ENCODE measurements at places on chromosomes 3 and 15. TPM values are rescaled to one million over a fixed set of nuclear protein-coding genes. Genes with fewer than 3 reads are reported as not detected.

Gene TMEM266
- 0.12 TPM for total RNA-seq

Gene BDH1
- 63.5 TPM for total RNA-seq

Gene WDR93
- total RNA-seq = not detected

Gene ACKR2
- total RNA-seq = 2.8 TPM

Gene TRPC1
- 2.1 TPM for total RNA-seq

Gene NAA80
- total RNA-seq = 16.3 TPM

Gene NXPE3
- 22.5 TPM for total RNA-seq

- H3K4me1 ChIP-seq = no peaks in the 10 kb centered on the region
These were observed 296.6 kb downstream of the NR2F2 start for GRCh38 chr15:96627031-96627568.

DNA sequence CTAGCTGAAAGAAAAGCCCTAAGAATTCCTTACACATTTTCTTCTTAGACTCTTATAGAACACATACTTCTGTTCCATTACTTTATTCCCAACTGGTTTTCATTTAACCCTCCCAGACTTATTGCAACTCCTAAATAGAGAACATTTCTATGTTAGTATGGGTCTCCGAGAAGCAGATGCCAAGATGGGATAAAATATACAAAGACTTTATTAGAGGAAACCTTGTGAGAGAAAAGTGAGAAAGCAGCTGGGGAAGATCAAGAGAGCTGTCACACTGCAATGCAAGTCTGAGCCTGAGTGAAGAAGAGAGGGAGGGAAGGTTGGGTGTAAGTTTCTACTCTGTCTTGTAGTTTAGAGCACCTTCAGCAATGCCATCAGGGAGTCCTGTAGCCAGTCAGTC is 979.3 kb downstream of the IGSF11 start:
- no peak overlapping the region for H3K27ac ChIP-seq
- H3K27me3 ChIP-seq = no peaks in the 10 kb centered on the region

- H3K27me3 ChIP-seq = no peaks in the 10 kb centered on the region
- H3K27ac ChIP-seq = no peak overlapping the region
- peaks cover 3% of the 10 kb centered on the region for H3K4me1 ChIP-seq
These were observed 57.5 kb upstream of the SIN3A start for GRCh38 chr15:75508840-75509532.

- no peak for DNase-seq
- peaks cover 11% of the 10 kb centered on the region for H3K4me1 ChIP-seq
- no peaks in the 10 kb centered on the region for H3K36me3 ChIP-seq
- H3K27me3 ChIP-seq = peaks cover 47% of the 10 kb centered on the region
- H3K27ac ChIP-seq = no peak overlapping the region
- H3K4me3 ChIP-seq = no peak overlapping the region
These were observed 4.1 kb upstream of the MB21D2 start for GRCh38 chr3:192921793-192922192.

DNA sequence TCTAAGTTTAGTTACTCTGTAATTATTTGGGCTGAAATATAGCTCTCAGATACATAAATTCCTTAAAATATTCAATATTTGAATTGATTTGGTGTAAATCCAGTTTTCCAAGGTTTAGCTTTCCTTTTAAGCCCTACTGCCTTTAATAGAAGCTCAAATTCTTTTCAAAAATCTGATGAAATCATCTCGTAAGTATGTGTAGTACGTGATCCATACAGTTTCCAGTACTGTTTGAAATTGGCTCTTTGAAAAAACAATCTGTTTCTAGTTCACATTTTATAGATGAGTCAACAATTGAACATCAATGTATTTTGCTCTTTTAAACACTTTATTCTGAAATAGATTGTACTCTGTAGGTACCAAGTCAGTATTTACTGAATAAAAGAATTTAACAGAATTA is 84.2 kb downstream of the LRRC49 start:
- no peak overlapping the region for H3K4me3 ChIP-seq
- no peak overlapping the region for H3K27ac ChIP-seq
- H3K4me1 ChIP-seq = no peaks in the 10 kb centered on the region
- H3K27me3 ChIP-seq = peaks cover 7% of the 10 kb centered on the region
- H3K36me3 ChIP-seq = no peaks in the 10 kb centered on the region
- no peak for DNase-seq

- DNase-seq = no peak
- H3K36me3 ChIP-seq = no peaks in the 10 kb centered on the region
- H3K27me3 ChIP-seq = peaks cover 24% of the 10 kb centered on the region
These were observed 171.1 kb downstream of the CHDH start for GRCh38 chr3:53675022-53675697.

DNA sequence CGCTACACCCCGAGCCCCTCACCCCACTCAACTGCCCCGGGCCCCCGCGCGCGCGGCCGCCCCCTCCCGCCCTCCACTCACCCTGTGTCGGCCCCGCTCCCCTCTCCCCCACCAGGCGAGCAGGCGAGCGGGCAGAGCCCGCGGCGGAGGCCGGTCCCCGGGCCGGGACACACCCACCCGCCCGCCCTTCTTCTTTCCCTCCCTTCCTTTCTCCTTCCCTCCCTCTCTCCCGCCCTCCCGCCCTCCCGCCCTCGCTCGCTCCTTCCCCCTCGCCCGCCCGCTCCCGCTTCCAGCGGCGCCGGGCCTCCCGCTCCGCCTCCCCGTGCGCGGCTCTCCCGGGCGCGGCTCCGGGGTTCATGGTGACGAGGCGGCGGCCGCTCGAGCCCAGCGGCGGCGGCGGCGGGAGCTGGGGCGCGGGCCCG is at the start of gene CTDSPL:
Gene CTDSPL, plus strand, starts transcription at position 261 of the 422 bp plus-strand sequence. CDS start 320 bp downstream, outside the sequence.
- H3K36me3 ChIP-seq = no peaks in the 10 kb centered on the region
- no peak within 1 kb of the TSS for H3K27ac ChIP-seq
- H3K4me3 ChIP-seq = peak within 1 kb of the TSS; percentile 78
- peak; percentile 23 for DNase-seq
- H3K27me3 ChIP-seq = peaks cover 13% of the 10 kb centered on the region

- no peaks in the 10 kb centered on the region for H3K27me3 ChIP-seq
- H3K4me1 ChIP-seq = peaks cover 11% of the 10 kb centered on the region
- no peak overlapping the region for H3K4me3 ChIP-seq
- H3K27ac ChIP-seq = no peak overlapping the region
These were observed 46.7 kb downstream of the TMOD3 start for GRCh38 chr15:51876169-51876568.

DNA sequence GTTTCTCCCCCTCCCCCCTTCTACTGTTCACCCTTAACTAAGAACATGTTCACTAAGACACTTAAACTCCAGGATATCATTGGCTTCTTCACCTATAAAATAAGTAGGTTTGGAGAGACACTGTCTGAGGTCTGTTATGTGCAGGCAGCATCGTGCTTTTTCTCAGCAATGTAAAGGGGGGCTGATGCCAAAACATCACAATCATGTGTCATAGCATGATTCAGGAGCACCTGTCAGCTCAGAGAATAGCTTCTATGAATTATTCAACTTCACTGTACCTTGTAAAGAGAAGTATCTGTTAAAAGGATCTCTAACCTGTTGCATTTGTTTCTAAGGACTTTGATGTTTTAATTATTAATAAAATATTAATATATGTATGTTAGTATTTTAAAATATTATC is 211.4 kb upstream of the EPHA3 start:
- H3K27ac ChIP-seq = no peak overlapping the region
- H3K36me3 ChIP-seq = no peaks in the 10 kb centered on the region
- no peak overlapping the region for H3K4me3 ChIP-seq
- no peaks in the 10 kb centered on the region for H3K27me3 ChIP-seq
- DNase-seq = no peak
- H3K4me1 ChIP-seq = no peaks in the 10 kb centered on the region

- no peak overlapping the region for H3K27ac ChIP-seq
- H3K4me1 ChIP-seq = peaks cover 4% of the 10 kb centered on the region
- peaks cover 18% of the 10 kb centered on the region for H3K27me3 ChIP-seq
- no peak for DNase-seq
These were observed 129.2 kb downstream of the CCNL1 start for GRCh38 chr3:157030712-157031111.

- no peak overlapping the region for H3K27ac ChIP-seq
- H3K4me3 ChIP-seq = no peak overlapping the region
- H3K27me3 ChIP-seq = peaks cover 3% of the 10 kb centered on the region
These were observed 22.9 kb downstream of the MITF start for GRCh38 chr3:69761896-69762767.

DNA sequence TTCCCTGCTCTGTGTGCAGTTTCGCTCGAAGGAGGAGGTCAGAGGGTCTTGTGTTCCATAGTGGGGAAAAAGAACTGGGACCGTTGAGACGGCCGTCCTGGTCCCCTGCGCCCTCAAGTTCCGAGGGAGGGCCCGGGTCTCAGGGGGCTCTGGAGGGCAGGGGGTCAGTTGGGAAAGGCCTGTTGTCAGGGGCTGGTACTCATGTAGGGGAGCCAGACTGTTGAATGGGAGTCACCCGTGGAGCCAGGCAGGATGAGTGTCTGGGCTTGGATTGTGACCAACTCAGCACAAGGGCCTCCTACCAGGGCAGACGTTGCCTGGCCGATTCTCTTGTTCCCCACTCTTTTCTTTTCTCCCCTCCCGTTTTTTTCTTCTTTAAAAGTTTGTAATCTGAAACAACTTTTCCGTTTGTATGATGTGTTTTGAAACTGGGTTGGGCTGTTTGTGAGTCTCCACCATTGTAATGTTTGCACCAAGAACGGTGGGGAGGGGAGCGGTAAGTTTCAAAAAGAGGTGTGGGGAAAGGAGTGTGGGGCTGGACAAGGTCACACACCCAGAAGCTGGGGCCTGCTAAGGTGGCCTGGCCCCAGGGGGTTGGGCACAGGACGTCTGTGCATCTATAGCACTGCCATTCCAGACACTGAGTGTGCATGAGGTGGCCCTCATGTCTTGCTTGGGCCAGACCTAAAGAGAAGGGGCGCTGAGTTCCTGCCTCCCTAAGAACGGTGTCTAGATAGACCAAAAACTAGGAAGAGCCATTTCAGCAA is 1.1 kb downstream of the CMTM7 start:
- H3K36me3 ChIP-seq = peaks cover 15% of the 10 kb centered on the region
- DNase-seq = peak; percentile 17
- H3K4me3 ChIP-seq = peak overlapping the region; percentile 90
- H3K27me3 ChIP-seq = no peaks in the 10 kb centered on the region
- H3K4me1 ChIP-seq = peaks cover 54% of the 10 kb centered on the region

GRCh38 chr3:43606284-43606683 is 15.5 kb downstream of the ANO10 start:
- DNase-seq = no peak
- H3K27ac ChIP-seq = no peak overlapping the region
- H3K4me1 ChIP-seq = peaks cover 5% of the 10 kb centered on the region
- H3K4me3 ChIP-seq = no peak overlapping the region
- peaks cover 2% of the 10 kb centered on the region for H3K36me3 ChIP-seq

DNA sequence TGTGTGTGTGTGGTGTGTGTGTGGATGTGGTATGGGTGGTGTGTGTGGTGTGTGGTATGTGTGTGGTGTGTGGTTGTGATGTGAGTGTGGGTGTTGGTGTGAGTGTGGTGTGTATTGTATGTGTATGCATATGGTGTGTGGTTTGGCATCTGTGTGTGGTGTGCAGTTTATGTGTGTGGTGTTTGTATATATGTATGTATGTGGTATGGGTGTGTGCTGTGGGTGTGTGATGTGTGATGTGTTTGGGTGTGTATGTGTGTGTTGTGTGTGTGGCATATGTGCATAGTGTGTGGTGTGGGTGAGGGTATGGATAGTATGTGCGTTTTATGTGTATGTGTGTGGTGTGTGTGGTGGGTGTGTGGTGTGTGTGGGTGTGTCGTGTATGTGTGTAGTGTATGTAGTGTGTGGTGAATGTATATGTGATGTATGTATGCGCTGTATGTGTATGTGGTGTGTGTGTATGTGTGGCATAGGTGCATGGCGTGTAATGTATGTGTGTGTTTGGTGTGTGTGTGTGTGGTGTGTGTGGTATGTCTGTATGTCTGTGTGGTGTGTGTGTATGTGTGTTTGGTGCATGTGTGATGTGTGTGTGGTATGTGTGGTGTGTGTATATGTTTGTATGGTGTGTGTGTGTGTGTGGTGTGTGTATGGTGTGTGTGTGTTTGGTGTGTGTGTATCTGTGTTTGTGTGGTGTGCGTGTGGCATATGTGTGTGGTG is 58.0 kb downstream of the EFCAB12 start:
- H3K36me3 ChIP-seq = no peaks in the 10 kb centered on the region
- H3K4me1 ChIP-seq = no peaks in the 10 kb centered on the region
- no peaks in the 10 kb centered on the region for H3K27me3 ChIP-seq
- H3K4me3 ChIP-seq = no peak overlapping the region

DNA sequence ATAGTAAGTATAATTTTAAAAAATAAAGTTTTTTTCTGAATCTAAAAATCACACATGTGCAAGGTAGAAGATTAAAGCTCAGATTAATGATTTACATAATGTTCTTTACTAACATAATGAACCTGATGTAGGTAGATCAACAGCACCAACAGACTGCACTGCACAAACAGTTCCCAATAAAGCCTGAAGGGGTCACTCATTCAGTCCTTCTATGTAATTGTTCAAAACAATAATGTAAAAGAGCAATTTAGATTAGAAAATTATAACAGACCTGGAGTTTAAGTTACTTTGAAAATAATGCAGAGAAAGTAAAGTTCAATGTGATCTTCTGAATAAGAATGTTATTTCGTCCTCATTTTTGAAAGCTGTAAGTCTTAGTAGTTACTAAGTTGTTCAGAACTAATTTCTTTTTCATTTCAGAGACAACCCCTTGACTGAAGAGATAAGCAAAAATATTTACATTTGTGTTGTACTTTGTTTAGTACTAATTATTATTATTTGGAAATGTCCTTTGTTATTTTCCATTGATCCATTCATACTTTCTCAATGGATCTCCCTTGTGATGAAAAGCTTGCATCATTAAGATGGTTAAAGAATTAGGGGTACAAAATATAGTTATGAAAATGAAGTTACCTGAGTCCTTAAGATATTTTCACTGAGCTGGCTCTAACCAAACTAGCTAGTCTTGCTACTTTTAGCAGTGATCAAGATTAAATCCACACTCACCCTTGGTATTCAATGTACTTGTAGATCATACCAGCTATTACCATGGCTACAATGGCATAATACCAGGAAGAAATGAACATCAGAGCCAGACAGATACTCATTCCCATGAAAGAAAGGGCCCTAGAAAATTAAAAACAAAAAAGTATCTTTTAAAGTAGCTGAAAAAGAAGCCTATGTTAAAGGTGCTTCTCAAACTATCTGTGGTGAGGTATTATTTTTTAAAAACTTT is 16.8 kb downstream of the EMC4 start:
- H3K36me3 ChIP-seq = peaks cover 14% of the 10 kb centered on the region
- H3K4me3 ChIP-seq = no peak overlapping the region
- H3K27ac ChIP-seq = peak overlapping the region; percentile 43
- peaks cover 30% of the 10 kb centered on the region for H3K4me1 ChIP-seq
- no peak for DNase-seq

Measured in activated naive CD8-positive, alpha-beta T cell treated with anti-CD3 and anti-CD28 coated beads for 36 hours (primary cell).